ENCODE measurements at places on chromosomes 5 and 9.
A peak's percentile ranks its signal among the peaks of the same experiment; 100 is the strongest.

GRCh38 chr5:39955156-39955555 is 530.4 kb upstream of the DAB2 start:
- DNase-seq, result no peak

GRCh38 chr5:958701-959571 is 49.7 kb upstream of the NKD2 start:
- peak; percentile 60 for DNase-seq

- DNase-seq, result no peak
Observed at GRCh38 chr5:143316844-143317631, 86.4 kb downstream of the NR3C1 start.

DNA sequence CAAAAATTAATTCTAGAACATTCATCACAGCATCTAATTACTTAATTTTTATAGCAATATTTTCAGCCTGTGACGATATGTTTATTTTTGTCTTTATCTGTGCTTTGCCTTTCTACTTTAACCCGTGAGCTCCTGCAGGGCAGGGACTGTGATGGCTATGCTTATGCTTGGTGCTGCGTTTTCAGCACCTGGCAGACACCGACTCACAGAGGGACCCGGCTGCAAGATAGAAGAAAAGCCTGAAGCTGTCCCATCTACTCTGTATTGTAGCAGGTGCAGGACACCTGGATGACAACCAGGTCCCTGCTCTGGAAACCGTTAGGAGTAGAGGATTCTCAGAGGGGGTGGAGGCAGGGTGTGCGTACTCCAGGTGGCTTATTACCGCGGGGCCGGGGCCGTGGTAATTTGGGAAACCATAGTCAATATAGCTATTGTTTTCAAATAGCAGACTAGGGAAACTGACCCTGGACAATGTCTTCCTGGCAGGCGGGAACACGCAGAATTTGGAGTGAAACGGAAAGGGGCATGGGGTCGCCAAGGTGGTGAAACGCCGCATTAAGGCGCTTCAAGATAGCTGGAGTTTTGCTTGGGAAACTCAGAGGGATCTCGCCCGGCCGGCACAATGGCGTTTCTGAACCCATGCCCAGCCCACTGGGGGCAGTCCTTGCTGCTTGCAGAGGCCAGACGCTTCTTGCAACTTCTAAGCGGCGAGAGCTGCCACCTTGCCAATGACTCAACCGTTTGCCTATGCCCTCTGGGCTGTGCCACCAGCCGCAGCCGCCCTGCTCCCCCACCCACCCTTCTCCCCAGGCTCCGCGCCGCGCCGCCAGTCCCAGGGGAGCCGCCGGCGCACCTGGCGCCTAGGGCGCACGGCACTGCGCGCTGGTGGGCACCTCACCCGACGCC is 140.1 kb upstream of the PALM2AKAP2 start:
- DNase-seq, result peak; percentile 46

DNA sequence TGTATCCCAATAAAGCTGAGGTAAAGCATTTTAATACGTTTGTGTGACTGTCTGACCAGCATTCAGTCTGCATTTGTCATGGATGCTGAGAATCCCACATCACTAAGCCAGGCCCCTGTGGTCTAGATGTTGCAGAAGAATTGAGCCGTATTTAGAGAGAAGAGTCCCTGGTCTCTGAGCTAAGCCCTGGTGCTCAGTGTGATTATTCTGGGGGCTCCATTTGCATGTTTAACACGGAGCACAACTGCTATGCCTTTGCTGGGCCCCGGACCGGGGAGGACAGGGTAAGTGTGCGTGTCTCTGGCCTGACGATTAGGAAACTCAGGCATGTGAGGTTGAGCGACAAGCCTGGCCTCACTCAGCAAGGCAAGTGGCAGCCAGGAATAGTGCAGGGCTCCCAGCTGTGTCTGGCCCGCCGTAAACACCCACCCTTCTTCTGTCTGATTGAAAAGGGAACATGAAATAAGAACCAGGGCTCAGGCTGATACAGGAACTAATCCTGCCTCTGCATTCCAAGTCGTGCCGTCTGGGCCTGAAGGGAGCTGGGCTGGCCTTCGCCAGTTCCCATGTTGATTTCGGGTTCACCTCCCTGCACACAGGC is 22.3 kb downstream of the FAM78A start:
- DNase-seq, result no peak

GRCh38 chr5:138448481-138449398 is 9.9 kb downstream of the REEP2 start:
- DNase-seq, result no peak

GRCh38 chr9:137989156-137989555 is 111.6 kb downstream of the CACNA1B start:
- no peak for DNase-seq

GRCh38 chr5:170278611-170279458 is 18.7 kb downstream of the LCP2 start:
- DNase-seq, result peak; percentile 64

All from ureter (tissue), 1 donor.